ENCODE measurements at places on chromosomes 5 and 9.

- no peak for DNase-seq
These were observed 67.3 kb upstream of the GARNL3 start for GRCh38 chr9:127197186-127197860.

GRCh38 chr5:136005476-136005875 is 23.3 kb upstream of the TGFBI start:
- DNase-seq = no peak

GRCh38 chr5:58018016-58018415 is 441.9 kb downstream of the PLK2 start:
- no peak for DNase-seq

DNA sequence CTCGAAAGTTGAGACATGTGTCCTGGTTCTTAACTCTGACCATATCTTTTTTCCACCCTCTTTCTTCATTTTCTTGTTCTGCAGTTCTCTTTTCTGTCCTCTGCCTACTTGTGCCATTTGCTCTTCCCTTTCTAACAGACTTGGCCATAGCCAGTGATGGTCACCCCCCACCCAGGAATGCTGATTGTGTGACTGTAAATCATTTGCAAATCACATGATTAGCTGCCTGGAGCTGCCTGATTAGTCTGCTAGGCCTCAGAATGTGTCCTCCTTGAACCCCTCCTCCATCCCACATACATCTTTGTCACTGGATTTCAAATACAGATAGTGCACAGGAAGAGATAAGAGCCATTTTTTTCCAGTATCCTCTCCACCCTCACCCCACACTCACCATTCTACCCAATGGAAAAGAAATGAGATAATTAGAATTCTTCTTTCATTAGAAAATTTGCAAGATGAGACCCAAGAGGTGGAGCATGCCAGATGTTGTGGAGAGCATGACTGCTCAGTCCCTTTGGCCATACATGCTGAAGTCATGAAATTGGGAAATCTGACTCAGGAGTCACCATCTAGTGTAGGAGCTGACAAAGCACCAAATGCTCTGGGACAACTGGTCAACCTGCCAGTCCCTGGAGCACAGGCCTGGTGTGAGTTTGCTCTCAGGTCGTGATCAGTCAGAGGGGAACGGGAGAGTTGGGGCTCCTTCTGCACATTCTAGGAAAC is 538.2 kb downstream of the CCDC171 start:
- DNase-seq = no peak

DNA sequence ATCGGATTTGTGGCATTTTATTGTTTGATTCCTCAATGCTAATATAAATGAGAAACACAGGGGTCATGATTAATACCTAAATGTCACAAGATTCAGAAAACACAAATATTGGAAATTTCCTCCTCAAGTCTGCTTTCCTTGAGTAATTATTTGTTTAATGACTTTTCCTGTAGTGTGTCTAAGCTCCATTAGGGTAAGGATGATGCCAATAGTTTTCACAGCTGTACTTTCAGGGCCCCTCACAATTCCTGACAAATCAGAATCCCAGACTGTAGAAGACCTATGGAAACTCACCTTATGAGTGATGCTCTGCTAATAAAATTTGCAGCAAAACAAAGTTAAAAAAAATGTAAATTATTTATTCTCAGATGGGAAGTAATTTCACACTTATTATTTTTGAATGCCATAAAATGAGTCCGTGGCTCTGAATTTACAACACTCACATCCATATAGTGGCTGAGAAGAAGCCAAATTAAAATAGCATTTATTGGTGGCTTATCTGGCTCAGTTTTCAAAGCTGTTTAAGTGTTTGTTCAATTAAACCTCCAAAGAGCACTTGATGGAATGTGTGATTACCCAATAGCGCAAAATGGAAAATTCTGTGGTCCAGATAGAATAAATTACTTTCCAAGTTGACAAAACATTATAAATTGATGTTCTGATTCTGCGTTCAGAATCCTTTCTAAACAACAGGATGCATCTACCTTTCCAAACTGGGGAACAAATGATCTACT is 1.6 kb upstream of the SPINK14 start:
- no peak for DNase-seq

GRCh38 chr5:179836225-179837019 is 15.7 kb downstream of the SQSTM1 start:
- DNase-seq = no peak

DNA sequence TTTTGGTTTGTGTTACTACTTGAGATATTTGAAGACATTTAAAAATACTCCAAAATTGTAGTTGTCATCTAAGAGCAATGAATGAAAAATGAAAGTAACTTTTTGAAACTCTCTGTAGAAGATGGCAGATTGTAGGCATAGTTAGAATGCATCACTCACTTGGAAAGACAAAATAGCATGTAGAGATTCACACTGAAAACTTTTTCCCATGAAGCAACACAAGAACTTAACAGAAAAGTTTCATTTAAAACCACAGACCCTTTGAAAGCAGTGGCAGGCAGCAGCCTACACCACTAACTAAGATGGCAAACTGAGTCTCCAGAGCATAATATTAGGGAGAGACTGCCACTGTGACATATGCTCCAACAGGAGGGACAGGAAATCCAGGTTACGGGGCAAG is 18.9 kb upstream of the FAM174A start:
- no peak for DNase-seq

GRCh38 chr9:32360983-32361673 is 23.3 kb upstream of the ACO1 start:
- DNase-seq = no peak

GRCh38 chr5:72816284-72817075 is at the start of gene TNPO1:
TSS of gene TNPO1 (plus strand) at chr5:72816661. CDS start at chr5:72816738, 77 bp downstream.
- peak; percentile 86 for DNase-seq

DNA sequence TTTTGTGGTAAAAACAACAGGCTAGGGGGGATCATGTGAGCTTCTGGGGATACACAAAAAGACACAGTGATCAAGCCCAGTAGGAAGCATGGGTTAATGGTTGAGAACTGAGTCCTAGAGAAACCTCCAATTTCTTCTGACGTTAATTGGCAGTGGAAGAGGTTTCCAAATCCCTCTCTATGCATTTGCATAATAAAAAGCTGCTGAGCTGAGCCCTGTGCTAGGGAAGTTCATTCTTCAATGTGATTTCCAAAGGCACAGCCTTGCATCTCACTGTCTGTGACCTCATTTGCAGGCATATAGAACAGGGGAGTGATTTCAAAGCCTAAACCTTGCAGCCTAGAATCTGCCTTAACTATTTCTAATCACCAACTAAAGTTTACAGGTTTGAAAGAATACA is 812 bp downstream of the DNAH5 start:
- no peak for DNase-seq

DNA sequence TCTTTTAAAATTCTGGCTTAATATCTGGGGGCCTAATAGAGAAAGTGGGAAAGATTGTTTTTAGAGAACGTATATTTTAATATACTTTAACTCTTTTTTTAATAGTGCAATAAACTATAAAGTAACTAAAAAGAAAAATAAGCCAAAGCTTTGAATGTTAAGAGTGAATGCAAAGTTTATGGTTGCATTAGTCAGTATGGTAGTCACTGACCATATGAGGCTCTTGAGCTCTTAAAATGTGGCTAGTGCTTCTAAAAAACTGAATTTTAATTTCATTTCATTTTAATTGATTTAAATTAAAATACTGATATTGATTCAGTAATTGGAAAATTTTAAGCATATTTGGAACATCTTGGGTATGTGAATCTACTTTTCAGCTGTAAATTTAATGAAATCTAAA is 310.7 kb downstream of the PJA2 start:
- no peak for DNase-seq

DNA sequence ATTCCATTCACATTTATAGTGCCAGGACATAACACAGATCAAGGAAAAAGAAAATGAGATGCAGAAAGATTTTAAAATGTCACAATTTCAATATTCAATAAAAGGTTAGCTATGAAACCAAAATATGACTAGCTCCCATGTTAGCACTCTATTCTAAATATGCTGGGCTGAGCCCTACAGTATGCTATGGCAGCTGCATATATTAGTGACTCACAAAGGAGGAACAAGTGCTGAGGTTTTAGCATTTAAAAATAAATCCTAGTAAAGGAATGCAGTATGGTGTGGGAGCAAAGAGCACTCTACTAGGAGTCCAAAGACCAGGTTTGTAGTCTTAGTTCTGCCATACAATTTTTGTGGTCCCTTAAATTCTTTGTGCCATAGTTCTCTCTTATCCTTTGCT is 118.4 kb downstream of the OXCT1 start:
- DNase-seq = no peak

GRCh38 chr5:143533978-143534760 is 130.7 kb upstream of the NR3C1 start:
- no peak for DNase-seq

DNA sequence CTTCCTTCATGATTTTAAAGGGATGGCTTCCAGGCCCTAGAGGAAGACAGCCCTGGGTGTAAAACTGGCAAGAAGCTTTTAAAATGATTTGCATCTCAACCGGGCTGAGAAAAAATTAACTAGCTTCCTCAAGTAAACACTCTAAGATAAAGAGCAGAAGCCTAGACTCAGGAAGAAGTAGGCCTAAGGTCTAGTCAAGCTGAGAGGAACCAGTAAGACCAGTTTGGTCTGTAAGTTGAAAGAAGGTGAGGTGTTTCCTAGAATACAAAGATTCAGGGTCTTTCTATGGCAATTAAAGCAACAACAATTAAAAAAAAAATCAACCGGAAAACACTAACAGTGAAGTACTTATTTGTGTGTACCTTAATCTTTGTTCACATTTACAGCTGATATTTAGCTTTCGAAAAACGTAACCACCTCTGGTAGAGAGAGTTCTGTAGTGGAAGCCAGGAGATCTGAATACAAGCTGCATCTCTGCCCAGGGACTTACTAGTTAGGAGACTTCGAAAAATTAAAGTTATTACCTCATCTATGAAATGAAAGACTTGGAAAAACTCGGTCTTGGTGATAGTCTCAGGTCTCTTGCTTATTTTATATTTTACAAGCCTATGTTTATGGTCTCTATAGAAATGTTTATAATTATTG is 75.7 kb downstream of the TUSC1 start:
- DNase-seq = no peak

DNA sequence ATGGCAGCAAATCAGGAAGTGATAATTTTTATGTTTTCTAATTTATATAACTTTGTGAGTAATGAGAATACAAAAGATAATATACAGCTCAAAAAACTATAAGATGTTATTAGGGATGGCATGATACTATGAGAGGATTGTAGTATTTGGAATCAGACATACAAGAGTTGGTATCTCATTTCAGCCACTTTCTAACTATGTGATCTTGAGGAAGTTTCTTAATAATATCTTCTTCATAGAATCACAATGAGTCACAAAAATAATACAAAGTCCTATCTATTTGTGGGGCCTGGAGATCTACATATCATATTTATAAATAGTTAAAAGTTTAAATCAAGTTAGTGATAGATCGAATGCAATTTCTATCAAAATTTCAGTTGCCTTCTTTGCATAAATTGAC is 23.7 kb upstream of the TMED7 start:
- DNase-seq = no peak

- DNase-seq = no peak
These were observed 114.0 kb downstream of the MED10 start for GRCh38 chr5:6264394-6264793.

DNA sequence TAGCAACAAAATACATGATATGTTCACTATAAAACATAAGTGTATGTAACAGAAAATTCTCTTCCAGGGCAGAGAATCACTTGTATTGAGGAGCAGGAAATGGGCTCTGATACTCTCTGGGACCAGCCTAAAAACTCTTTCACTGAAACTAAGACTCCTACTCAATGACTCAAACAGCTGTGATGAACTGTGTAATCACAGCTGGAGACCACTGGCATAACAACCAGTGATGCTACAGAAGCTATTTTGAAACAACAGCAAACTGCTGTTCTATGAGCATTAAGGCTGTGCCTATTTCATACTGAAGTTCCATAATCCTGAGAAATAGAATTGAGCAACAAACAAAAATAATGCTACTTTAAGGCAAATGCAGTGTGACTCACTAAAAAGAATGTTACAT is 594.0 kb downstream of the HINT1 start:
- no peak for DNase-seq

GRCh38 chr5:41193456-41194205 is 19.7 kb downstream of the C6 start:
- DNase-seq = no peak

GRCh38 chr5:71810023-71810422 is 90.9 kb downstream of the CARTPT start:
- DNase-seq = no peak

- no peak for DNase-seq
These were observed 12.7 kb downstream of the KCTD16 start for GRCh38 chr5:144183254-144183889.

DNA sequence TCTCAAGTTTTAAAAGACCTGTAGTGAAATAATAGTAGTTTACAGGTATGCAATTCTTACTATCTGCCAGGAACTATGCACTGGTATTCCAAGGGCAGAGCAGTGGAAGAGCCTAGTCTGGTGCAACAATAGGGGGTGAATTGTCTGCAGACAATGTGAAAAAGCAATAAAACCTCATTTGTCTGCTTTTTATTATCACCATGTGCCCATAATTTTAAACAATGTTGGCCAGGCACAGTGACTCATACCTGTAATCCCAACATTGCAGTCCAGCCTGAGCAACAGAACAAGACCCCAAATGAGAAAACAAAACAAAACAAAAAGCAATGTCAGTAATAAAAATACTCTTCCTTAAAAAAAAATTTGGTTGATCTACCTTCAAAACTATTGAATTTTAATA is 12.2 kb upstream of the SLC44A1 start:
- DNase-seq = no peak

DNA sequence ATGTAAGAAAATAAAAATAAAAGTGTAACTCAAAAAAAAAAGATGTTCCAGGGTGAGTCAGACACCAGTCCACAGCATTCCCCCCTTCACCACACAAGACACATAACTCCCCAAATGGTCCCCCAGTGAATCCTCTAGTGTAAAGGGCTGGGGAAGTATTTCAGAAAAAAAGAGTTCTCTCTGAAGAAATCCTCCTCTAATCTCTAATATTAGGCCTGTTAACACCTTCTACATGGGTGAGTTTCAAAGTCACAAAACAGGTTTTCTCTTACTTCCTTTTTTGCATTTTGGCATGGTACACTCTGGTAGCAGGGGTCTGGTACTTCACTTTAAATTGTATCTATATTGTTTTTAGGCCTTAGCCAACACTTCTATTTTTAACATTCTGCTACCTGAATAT is 28.2 kb downstream of the RNF145 start:
- no peak for DNase-seq

- DNase-seq = no peak
These were observed 308.8 kb upstream of the IRX2 start for GRCh38 chr5:3060283-3060682.

DNA sequence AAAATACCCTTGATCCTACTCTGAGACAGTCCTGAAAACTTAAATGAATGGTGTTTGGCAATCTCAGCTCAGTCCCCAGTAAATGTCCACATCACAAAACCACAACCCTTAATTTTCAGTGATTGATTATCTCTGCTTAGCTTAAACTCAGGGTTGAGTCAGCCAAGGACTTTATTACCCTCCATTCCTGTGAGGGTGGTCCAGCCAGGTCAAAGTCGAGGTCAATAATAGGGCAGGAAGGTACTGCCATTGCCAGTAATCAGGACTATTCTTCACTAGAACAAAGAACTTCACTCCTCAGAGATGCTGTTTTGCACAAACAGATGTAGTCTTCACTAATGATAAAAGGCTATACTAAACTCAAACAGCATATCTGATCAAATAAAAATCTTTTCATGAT is 499.4 kb downstream of the ISL1 start:
- DNase-seq = no peak
